Left lung (tissue), 14 donors: ENCODE measurements at places on chromosomes 11 and 22. TPM values are rescaled to one million over a fixed set of nuclear protein-coding genes. Genes with fewer than 3 reads are reported as not detected.
A peak's percentile ranks its signal among the peaks of the same experiment; 100 is the strongest.

GRCh38 chr11:41237382-41237781 is 222.1 kb downstream of the LRRC4C start:
- DNase-seq, result no peak

Gene CDC42BPG
- 10.3 TPM for polyA plus RNA-seq

GRCh38 chr11:134566311-134566710 is 154.3 kb upstream of the B3GAT1 start:
- no peak for DNase-seq

GRCh38 chr11:117423046-117423575 is 95.5 kb downstream of the CEP164 start:
- peak; percentile 4 for DNase-seq

Gene SAC3D1
- 10.3 TPM for polyA plus RNA-seq

Gene CLCF1
- 15.3 TPM for polyA plus RNA-seq

DNA sequence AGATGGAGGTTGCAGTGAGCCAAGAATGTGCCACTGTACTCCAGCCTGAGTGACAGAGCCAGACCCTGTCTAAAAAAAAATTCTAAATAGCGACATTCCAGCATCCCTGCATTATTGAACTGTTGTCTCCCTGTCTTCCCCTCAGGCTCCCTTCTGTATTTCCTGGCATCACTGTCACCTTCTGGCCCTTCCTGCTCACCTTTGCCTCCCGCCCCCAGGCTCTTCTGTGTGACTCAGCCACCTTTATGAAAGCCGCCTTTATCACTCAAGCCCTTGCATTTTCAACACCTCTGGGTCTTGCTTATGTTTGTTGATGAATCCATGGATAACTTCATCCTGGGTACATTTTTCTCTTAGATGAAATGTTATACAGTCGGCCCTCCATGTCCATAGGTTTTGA is 21.1 kb downstream of the UBASH3B start:
- no peak for DNase-seq

GRCh38 chr11:13303668-13304649 is 26.4 kb downstream of the BMAL1 start:
- no peak for DNase-seq

- DNase-seq, result no peak
Measured at GRCh38 chr11:111428113-111428876, 49.2 kb upstream of the POU2AF1 start.

Gene RTN4R
- 4.6 TPM for polyA plus RNA-seq

- DNase-seq, result no peak
Measured at GRCh38 chr11:65445604-65446445, 23.2 kb downstream of the NEAT1 start.

- DNase-seq, result peak; percentile 51
Measured at GRCh38 chr11:63917692-63918506, 935 bp upstream of the RCOR2 start.

DNA sequence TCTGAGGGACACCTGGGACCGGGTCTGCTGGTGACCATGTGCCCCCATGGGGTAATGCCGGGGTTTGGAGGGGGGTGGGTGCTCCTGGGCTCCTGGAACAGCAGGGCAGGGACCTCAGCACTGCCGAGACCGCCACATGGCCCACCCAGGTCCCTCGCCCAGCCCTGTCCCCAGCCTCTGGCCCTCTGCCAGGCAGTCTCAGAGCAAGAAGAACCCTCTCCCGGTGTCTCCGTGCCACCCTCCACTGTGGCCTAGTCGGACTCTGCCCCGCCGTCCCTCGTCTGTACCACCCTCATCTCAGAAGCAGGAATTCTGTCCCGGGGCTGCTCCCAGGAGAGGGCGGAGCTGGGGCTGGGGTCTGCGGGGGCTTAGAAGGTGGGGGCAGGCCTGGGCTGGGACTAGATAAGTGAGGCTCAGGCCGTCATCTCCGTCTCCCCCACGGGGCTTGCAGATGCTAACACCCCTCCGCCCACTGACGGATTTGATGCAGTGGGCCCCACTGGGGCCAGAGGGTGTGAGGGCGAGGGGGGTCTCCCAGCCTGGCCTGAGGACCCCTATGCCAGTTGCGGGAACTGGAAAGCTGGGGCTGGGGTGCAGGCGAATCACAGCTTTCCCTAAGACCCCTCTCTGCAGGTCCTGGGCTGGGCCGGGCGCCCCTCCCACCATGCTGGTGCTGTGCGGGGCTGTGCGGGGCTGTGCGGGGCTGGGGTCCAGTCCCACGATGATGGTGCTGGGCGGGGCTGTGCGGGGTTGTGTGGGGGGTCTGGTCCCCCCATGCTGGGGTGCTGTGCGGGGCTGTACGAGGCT is 1.1 kb downstream of the MUC5AC start:
- peak; percentile 69 for DNase-seq

DNA sequence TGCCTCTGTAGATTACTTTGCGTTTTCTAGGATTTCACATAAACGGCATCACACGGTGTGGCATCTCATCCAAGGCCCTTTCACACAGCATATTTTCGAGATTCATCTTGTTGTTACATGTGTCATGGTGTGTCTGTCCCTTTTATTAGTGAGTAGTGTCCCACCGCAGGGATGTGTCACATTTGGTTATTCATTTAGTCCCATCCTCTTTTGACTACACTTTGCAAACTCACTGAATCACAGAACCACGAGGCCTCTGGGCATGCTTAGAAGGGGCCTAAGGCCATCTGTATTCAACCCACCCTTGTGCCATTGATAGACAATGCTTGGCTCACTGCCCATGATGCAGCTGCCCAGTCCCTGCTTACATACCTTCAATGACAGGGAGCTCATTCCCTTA is 4.2 kb upstream of the RAC2 start:
- no peak for DNase-seq

GRCh38 chr11:70669281-70669680 is 271.0 kb downstream of the CTTN start:
- no peak for DNase-seq

Gene OR5B21
- polyA plus RNA-seq, result not detected

DNA sequence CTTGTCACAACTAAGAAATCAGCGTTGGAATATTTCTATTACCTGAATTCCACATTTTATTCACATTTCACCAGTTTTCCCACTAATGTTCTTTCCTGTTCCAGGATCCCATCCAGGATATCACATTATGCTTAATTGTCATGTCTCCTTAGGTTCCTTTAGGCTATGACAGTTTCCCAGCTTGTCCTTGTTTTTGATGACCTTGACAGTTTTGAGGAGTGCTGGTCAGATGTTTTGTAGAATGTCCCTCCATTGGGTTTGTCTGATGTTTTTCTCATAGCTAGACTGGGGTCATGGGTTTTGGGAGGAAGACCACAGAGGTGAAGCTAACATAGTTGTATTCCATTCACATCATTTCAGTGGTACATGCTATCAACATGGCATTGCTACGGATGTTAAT is 80.8 kb upstream of the HEPHL1 start:
- DNase-seq, result no peak
